ENCODE measurements at places on chromosomes 13 and 19.
A peak's percentile ranks its signal among the peaks of the same experiment; 100 is the strongest.

DNA sequence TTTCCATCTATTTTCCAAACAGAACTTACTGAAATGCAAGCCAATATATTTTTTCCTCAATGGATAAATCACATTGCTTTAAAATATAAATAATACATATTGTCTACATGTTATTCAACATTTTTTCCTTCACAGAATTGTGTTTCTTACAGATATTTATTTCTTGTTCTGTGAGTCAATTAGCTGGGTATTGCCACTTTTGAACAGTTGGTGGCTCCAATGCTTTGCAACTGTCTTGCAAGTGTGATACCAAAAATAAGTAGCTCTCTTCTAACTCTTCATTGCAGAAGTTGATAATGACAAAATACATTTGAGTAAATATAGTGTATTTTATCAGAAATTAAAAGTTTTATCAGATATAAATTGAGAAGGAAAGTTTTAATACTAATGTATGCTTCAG, 17.1 kb upstream of the GPC5 start:
- DNase-seq, result peak; percentile 68

DNA sequence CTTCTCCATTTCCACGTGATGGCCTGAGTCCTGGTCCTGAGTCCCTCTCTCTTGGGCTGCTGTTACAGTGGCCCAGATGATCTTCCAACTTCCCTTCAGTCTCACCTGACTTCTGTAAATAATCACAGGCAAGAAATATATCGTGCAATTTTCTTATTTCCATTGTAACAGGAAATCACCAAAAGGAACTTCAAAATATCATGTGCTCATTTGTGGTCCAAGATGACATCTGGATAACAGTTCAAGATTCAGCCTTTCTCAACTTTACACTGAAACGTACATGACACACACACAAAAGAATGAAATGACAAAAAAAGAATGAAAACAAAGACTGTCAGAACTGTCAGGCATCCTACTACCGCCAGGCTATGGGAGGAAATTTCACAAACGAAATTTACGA, 22.0 kb upstream of the RAP2A start:
- no peak for DNase-seq

GRCh38 chr13:113014752-113015745, 46.0 kb downstream of the MCF2L start:
- DNase-seq, result no peak

DNA sequence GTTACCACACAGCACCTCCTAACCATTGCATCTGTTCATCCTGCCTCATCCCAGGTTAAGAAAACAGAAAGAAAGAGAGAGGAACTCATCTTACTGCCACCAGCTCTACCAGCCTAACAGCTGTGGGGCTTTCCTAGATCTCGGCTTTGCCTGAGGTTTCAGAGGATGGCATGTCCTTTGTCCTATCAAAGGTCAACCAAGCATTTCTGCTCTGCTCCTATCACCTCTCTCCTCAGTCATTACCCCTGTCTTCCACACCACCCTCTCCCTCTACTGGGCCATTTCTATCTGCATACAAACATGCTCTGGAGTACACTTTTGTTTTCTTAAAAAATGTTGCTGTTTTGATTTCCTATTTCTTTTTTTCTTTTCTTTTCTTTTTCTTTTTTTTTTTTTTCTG, 393.3 kb downstream of the IRS2 start:
- no peak for DNase-seq

DNA sequence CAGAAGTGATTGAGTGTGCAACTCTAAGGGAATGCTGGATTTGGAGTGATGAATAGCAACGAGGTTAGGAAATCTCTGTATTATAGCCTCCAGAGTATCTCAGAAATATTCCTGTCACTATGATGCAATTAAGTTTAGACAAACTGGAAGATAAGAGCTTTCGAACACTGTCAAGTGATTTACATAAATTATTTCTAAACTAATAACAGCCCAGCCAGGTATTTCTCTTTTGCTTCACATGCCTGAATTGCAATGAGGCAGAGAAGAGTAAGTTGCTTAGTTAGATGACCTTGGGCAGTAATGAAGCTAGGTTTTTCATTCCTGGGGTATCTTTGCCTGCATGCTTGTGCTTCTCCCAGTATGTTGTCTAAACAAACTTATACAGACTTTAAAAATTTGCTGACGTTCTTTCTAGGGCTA, 134.5 kb downstream of the LMO7 start:
- no peak for DNase-seq

- DNase-seq, result no peak
Observed at GRCh38 chr13:99314640-99315176, 7.5 kb upstream of the GPR183 start.

- no peak for DNase-seq
Observed at GRCh38 chr13:45109102-45109720, 11.1 kb upstream of the GTF2F2 start.

GRCh38 chr13:21541980-21542379, 62.0 kb downstream of the MICU2 start:
- DNase-seq, result no peak
